ENCODE measurements at places on chromosomes 6 and 20.

DNA sequence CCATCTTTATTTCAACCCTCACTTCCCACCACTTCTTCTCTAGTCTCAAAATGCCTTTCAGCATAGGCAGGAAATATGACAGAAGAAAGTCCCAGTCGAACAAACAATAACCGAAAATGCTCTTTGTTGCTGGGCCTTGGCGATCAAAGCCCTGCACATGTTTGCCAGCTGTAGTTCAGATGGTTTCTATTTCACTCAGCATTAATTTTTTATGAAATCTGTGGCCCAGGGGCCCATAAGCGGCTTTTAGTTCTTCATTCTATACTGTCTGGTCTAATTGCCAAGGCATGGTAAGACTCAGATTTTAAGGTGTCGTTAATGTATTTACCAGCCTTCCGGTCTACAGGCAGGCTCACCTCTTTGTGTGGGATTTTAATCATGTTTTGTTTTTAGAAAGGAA, 10.9 kb upstream of the F13A1 start:
- no peak for DNase-seq

DNA sequence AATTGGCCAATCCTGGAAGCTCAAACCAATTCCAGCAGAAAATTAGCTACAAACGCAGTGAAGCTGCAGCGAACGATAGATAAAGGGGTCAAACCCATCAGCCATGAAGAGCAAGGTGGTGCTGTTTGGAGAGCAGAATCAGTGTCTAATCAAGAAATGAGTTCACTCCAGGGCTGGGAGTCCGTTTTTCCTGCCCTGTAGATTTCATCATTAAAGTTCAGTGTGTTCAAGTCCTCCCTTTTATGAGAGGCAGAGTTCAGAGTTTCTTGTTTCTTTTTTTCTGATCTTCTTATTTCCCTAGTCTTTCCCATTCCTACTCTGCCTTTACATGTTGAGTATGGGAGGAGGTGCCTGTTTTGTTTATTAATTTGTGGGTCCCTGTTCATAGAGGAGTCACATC, 30.4 kb downstream of the SLC17A1 start:
- DNase-seq: no peak

GRCh38 chr6:2426561-2427340, 181.3 kb upstream of the GMDS start:
- no peak for DNase-seq

DNA sequence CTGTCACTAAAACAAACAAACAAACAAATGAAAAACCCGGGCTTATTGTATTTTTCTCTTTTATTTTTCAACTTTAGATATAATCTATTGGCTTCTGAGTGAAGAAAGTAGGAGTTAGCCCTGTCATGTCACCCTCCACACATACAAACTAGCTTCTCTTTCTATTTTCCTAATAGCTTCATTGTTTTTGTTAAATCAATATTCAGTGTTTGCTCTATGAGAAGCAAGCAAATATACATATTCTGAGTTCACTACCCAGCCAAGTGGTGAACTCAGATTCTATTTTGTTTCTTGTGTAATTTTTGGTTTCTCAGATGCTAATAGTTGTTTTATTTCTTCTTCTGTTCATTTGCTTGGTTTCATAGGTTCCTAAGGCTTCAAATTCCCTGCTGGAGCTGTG, 66.4 kb downstream of the SNRNP48 start:
- no peak for DNase-seq

DNA sequence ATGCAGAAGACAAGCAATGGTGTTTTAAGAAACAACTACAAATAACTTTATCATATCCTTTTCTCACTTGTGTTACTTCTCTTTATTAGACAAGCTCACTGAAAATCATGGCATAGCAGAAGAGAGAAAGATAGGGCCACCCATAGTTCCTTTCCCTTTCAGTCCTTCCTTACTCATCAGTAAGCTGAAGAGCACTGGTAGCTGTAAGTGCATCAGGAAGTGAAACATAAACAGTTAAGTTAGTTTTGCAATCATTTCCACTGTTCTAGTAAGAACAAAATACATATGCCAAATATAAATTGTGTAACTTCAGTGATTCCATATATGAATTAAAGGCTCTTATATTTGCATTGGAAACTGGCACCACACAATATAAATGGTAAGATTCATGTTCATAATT, 220.1 kb downstream of the HACE1 start:
- no peak for DNase-seq

GRCh38 chr6:81309811-81310210, 442.7 kb downstream of the TENT5A start:
- no peak for DNase-seq

GRCh38 chr20:46893877-46894578, 615 bp upstream of the EYA2 start:
- DNase-seq: no peak

- DNase-seq: no peak
Measured at GRCh38 chr6:15288856-15289255, 43.0 kb downstream of the JARID2 start.

- no peak for DNase-seq
Measured at GRCh38 chr6:144590532-144590931, 305.4 kb downstream of the UTRN start.

GRCh38 chr20:23320317-23320716, 30.3 kb upstream of the NXT1 start:
- DNase-seq: no peak

DNA sequence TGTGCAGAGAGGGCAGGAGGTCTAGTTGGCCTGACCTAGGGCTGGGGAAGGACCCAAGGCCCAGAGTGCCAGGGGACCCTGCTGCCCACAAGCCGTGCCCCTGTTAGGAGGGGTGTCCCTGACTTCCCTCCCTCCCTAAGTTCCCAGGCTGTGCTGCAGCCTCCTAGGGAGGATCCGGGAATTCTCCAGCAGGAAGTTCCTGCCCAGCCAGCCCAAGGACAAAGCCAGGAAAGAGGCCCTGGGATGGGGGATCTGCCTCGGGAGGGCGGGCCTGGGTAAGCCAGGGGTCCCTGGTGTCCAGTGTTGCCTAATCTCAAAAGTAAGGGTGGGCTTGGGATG, 9.3 kb upstream of the BAK1 start:
- no peak for DNase-seq

DNA sequence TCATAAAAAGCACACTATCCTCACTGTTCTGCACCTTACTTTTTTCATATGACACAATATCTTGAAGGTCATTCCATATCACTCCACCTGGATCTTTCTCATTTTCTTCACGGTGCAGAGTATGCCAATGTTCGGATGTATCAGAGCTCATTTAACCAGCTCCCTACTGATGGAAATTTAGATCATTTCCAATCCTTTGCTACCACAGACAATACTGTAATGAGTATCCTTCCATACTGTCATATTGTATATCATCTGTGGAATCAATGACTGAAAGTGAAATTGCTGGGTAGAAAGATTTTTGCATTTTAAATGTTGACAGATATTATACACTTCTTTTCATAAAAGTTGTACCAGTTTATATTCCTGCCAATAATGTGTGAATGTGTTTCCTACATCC, 2.2 kb upstream of the RAB44 start:
- no peak for DNase-seq

- DNase-seq: no peak
Measured at GRCh38 chr6:125597411-125598253, 151.8 kb upstream of the HEY2 start.

DNA sequence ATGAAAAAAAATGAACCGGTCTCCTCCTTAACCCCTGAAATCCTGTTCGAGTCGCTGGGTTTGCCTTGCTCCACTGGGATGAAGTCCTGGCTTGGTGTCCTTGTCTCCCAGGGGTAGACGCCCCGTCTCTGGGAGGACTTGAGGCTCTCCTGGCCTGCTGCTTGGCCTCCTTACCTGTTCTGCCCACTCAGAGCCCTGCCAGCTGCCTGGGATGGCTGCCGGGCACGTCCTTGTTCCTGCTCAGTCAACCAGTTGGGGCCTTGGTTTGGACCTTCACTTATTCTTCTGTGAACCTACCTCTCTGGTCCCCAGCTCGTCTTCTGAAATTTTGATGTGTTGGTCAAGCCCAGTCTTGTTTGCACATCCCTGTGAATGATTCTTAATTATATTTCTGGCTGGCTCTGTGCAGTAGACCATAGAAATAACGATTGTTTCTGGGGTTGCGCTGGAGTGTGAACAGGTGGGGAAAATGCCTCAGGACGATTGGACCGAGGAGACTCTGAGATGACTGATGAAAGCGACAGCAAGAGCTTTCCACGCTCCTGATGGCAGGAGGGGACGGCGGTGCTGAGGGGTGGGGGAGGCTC, 126.5 kb upstream of the ESR1 start:
- DNase-seq: no peak

- no peak for DNase-seq
Measured at GRCh38 chr6:111734068-111735061, 128.7 kb upstream of the TRAF3IP2 start.

- DNase-seq: no peak
Measured at GRCh38 chr6:143570147-143570853, 58.8 kb upstream of the FUCA2 start.

DNA sequence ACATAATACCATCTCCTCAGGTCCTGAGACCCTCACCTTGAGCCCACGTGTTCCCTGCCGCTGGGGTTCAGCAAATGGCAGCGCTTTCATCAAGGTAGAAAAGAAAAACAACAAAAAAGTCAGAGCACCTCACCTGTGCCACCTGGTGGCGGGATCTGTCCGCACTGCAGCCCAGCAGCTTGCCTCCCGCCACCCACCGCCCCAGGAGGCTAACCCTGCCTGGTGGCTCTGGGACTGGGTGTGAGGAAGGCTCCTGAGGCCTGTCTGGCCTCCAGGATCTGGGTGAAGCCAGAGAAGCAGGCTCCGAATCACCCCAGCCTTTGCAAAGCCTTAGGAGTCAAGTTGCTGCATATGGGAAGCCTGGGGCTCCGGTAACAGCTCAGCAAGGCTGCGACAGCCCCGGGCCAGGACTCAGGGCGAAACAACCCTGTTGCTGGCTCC, 270.8 kb downstream of the BMP7 start:
- no peak for DNase-seq

- DNase-seq: no peak
Measured at GRCh38 chr6:156185113-156185512, 592.1 kb upstream of the ARID1B start.

DNA sequence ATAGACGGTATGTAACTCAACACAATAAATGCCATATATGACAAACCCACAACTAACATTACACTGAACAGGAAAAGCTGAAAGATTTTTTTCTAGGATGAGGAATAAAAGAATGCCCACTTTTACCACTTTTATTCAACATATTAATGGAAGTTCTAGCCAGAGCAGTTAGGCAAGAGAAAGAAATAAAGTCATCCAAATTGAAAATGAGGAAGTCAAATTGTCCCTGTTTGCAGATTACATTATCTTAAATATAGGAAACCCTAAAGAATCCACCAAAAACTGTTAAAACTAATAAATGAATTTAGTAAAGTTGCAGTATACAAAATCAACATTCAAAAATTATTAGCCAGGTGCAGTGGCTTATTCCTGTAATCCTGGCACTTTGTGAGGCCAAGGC, 24.6 kb upstream of the ADGB start:
- no peak for DNase-seq

DNA sequence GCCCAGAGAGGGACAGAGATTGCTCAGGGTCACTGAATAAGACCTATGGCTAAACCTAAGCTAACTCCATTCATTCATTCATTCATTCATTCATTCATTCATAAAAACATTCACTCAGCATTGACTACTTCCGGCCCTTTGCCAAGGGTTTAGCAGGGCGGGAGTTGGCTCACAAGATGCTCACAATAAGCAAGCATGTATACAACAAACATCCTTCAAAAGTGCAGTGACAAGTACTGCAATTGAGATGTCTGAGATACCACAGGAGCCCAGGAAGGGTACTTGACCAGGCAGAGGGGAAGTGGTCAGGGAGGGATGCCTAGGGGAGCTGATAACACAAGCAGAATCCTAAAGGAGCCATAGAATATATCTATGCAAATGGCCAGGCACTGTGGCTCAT, 18.2 kb upstream of the KIAA1755 start:
- DNase-seq: no peak

- no peak for DNase-seq
Measured at GRCh38 chr20:57710841-57711240, 1.0 kb upstream of the PMEPA1 start.

- no peak for DNase-seq
Measured at GRCh38 chr6:81772741-81773140, 20.3 kb upstream of the TENT5A start.

DNA sequence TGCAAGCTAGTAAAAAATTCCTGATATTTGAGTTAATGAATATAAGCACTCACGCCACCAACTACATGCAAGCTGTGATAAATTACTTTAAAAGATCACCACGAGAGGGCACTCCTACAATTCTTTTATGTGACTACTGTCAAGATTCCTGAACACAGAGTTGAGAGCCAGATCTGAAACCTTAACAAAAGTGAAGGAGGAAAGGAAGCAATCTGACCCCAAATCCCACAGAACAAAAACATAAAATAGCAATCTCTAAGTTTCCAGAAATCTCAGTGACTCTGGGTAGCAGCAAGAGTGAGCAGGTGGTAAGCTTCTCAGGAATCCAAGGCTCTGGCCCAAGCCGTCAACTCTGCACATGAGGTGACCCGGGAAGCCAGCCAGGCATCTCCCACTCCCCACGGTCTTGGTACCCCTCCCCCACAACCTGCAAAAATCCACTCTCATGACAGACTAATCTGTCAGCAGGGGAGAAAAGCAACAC, 55.1 kb downstream of the STAU1 start:
- DNase-seq: no peak

- DNase-seq: no peak
Measured at GRCh38 chr20:61094581-61094980, 157.5 kb upstream of the CDH4 start.

- no peak for DNase-seq
Measured at GRCh38 chr6:4459996-4460395, 316.2 kb upstream of the CDYL start.

GRCh38 chr6:32095338-32096086, 13.6 kb downstream of the TNXB start:
- DNase-seq: no peak

DNA sequence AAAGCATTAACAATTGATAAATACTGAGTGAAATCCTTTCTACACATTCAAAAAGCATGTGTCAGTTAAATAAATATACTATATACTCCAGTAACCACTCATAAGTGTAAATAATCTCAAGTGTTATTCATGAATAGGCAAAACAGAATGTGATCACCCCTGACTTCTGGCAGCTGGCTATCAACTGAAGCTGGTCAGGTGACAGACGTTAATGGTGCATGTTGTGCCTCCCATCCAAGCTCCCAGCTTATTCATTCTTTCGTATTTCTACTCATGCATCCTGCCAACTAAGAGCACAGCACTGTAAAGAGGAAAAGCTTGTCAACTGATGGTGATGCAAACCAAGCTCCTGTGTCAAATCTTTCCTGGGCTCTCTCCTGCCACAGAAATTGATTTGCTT, 7.7 kb downstream of the PSMB1 start:
- DNase-seq: no peak

GRCh38 chr6:126227833-126228702, 111.8 kb upstream of the CENPW start:
- DNase-seq: no peak

DNA sequence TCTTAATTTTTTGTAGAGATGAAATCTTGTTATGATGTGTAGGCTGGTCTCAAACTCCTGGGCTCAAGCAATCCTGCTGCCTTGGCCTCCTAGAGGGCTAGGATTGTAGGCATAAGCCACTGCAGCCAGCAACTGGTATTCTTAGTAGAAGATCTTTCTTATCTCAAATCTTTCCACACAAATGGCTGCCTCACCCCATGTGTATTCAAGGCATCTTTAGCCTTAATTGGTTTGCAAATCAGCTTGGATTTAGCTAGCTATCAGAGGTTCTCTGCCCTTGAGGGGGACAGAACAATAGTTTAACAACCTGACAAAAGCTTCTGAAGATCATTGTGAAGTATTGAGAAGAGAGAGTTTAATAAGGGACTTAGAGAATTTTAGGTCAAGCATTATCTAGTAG, 17.9 kb upstream of the ABRACL start:
- DNase-seq: no peak

GRCh38 chr20:45322952-45323383, 14.9 kb upstream of the MATN4 start:
- no peak for DNase-seq

Data from heart left ventricle (tissue), 16 donors.